ENCODE measurements at places on chromosomes 7 and 10.

GRCh38 chr10:102310361-102311024 lies 65.2 kb downstream of the GBF1 start:
- peak; percentile 13 for DNase-seq

GRCh38 chr7:23434147-23434917 lies 36.0 kb downstream of the IGF2BP3 start:
- no peak for DNase-seq

DNA sequence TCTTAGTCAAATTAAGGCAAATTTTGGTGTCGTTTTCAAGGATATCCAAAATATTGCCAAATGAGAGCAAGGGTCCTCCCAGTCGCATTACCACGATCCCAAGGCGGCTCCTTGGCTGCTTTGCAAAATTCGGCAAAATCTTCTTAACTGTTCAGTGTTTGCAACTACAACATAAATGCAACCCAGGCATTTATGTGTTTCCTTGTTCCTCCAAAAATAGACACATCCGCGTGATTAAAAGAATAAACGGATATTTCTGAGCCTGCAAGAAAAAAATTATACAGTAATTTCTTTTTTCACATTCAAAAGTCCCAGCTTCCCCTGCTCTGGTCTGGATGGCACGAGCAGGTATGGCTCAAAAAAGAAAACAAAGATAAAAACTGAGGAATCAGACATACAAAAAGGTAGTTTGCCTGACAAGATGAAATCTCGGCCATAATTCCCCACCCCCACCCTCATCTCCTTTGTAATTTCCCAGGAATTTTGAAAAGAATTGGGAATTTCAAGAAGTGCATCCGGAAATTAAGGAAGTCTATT lies 6.0 kb downstream of the SKIDA1 start:
- DNase-seq, result no peak

DNA sequence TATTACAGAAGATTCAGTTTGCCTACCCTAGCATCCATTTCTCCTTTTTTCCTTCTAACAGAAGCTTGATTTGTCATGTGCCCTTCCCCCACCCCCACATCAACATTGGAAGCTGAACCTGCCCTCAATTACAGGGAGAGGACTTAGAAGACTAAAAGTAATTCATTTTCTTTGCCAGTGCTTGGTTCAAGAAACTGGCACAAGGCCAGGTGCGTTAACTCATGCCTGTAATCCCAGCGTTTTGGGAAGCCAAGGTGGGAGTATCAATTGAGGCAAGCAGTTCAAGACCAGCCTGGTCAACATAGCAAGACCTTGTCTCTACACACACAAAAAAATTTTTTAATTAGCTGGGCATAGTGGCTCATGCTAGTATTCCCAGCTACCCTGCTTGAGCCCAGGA lies 32.6 kb downstream of the CCNJ start:
- no peak for DNase-seq

DNA sequence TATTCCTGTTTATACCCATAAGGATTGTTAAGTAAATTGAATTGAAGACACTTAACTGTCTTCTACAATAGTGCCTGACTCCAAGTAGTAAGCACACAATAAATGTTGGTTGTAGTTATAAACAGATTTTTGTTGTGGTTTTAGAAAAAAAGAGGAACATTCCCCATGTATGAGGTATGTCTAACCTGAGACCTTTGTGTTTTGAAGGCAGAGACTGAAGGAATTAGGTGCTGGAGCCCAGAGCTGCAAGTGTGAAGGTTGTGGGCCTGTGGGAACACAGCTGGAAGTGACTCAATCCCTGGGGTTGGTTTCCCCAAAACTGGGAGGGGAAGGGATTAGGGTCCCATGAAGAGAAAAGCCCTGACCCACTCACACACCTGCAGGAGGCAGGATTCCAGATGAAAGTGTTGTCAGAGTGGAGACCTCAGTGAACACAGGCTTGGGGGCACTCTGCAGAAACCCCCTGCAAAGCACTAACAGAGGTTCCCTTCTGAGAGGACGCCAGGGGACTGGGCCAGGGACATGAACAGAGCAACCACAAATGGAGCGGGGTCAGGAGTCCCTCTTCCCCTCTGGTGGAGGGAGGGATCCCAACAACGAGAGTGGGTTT lies 265.1 kb upstream of the KLF14 start:
- peak; percentile 84 for DNase-seq

DNA sequence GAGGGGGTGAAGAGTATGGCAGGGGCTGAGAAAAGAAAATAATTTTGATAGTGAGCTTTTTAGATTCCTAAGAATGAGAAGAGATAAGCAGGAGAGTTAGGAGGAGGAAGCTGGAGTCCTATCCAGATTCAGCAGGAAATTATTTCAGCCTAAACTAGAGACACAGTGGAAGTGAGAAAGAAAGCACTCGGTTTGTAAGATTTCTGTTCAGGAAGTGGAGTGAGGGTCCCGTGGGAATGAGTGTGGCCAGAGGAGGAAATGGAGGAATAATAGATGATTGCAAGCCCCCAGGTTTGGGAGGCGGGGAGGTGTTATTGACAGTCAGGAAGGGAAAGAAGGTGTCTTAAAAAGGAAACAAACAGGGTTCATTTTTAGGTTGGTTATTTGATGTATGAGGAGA lies 84.8 kb upstream of the NRP1 start:
- DNase-seq, result no peak

DNA sequence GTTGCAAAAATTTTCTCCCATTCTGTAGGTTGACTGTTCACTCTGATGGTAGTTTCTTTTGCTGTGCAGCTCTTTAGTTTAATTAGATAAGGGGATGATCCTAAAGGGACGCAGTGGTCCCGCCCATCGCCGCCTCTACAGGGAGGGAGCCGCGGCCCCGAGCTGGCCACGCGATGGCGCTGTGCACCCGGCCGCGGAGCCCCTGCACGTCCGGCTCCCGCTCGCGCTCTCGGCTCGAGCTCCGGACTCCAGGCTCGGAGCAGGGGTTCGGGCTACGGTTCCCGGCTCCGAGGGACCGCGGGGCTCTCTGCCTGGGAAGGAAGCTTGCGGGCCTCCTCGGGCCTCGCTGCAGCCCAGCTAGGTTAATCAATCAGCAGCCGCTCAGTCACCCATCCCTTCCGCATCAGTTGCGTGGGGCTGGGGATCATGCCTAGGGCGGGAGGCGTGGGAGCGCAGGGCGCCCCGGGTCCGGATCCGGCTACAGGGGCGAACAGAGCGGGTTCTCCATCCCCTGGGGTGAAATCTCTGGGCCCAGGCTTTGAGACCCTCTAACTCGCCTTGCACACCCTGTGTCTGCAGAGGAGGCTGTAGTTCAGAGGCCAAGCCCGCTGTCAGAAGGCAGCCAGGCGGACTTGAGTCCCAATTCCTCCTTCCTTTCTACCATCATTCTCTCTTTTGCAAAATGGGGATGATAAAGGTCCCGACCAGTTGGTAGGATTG lies 97.9 kb downstream of the WDR11 start:
- DNase-seq, result peak; percentile 59

DNA sequence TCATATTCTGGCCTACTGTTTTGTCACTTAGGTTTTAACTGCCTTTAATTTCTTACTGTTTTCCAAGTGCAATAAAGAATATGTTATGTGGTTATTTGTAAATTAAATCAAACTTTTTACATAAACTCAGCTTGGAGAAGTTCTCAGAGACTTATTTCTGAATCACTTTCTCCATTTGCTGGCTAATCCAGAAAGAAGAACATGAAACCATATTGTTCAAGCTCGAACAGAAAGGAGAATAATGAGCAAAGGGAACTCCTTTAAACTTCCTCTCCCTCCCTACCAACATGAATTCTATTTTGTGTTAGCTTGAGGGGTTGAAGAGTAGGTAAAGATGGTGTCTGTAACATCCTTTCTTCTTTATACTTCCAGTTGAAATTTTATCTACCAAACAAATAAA lies 52.3 kb downstream of the SHTN1 start:
- no peak for DNase-seq

DNA sequence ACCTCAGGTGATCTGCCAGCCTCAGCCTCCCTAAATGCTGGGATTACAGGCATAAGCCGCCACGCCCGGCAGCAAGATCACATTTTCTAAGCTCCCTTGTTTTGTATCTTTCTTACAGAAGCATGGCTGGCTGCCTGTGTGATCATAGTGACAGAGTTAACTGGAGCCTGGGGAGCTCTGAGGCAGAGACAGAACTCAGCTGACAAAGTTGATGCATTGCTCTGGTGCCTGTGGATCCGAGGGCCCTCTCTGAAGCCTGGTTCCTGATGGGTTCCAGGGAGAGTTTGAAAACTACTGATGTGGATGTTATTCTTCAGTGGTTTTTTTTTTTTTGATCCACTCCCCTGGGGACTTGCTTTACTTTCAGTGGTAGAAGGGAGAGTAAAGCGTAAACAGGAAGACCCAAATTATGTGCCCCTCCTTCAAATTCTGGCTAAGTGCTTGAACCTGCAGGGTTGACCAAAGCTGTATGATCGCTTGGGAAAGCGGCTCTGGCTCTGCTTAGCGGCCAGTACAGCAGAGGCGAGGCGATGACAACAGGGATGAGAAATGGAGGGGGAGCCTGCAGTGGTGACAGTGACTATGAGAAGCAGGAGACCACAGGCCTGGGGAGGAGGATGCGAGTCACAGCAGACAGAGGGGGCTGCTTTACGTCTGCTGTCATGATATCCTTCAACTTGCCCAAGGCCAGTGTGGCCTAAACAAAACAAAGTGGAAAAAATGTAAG lies 6.8 kb upstream of the EFCAB10 start:
- DNase-seq, result no peak

DNA sequence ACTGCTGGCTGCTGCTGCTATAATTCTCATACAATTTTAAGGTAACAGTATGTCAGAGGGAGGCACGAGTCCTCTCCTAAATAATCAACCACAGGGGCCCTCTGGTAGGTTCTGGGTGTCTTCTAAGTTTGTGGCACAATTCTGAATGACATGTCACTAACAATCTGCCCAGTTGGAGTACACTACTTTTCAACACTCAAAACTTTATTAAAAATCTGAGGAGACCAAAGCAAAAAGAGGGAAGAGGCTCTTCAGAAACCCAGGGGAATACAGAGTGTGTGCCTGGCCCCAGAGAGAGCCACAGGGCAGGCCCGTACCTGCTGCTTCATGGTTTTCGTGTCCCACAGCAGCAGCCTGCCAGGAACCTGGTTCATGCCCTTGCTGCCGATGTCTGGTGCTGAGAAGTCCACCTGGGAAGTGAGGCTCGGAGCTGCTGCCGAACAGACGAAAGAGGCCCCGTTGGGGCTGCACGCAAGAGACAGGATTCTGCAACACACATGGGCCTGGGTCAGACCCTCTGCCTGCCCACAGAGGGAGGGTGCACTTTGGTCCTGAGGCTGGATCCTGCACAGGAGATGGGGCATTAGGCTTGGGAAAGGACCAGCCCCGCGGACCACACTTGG lies 18.3 kb downstream of the WDR91 start:
- no peak for DNase-seq

DNA sequence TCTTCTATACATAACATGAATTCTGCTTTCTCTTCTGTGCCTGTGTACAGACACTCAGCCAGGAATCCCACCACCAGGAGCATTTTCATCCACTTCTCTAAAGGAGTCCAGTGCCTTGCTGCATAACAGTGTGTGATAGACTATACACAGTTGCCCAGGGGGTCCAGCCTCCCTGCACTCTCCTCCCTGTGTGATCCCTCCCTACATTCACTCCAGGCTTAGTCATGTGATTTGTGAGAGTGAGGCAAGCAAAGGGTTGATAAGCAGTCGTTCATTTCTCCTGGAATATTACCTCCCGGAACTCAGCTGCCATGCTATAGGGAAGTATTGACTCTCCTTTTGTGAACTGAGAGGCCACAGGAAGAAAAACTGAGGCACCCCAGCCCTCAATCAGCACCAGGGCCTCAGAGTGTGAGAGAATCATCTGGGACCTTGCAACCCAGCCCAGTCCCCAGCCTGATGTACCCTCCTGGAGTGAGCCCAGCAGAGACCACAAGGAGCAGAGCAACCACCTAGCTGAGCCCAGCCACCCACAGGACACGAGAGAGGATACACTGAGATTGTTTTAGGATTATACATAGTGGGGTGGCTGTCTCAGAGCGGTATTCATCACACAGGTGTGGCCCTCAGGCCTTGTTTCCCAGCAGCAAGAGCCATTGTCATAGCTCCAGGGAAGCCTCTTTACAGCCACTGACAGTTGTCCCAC lies 45.0 kb upstream of the EEPD1 start:
- no peak for DNase-seq

DNA sequence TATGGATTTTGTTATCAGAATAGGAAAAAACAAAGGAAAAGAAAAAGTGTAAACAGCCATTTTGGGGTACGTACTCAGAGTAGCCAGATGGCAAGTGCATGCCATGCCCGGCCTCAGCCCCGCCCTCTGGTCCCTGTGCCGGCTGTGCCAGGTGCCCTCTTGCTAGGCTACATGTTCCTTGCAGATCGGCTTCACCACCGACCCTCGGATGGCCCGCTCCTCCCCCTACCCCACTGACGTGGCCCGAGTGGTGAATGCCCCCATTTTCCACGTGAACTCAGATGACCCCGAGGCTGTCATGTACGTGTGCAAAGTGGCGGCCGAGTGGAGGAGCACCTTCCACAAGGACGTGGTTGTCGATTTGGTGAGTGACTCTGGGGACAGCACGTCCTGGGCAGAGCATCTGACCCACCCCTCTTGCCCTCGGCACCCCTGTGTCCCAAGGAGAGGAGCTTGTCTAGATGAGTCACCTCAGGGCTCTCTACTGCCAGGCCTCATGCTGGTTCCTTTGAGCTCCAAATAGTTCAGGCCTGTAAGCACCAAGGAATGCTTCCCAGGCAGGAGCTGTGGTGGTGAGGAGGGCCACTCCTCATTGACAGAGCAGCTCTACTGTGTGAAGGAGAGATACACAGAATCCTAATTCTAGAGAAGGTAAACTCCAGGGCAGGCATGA lies 54.9 kb upstream of the ZMIZ2 start:
- no peak for DNase-seq

DNA sequence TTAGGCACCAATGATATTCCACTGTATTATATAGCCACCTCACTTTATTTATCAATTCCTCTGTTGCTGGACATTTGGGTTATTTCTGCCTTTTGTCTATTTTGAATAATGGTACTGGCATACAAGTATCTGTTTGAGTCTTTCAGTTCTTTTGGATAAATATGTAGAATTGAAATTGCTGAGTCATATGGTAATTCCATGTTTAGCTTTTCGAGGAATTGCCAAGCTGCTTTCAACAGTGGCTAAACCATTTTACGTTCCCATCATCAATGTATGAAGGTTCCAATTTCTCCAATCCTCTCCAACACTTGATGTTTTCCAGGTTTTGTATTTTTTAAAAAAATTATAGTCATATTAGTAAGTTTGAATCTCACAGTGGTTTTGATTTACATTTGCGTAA lies 42.3 kb downstream of the JMJD1C start:
- no peak for DNase-seq

- peak; percentile 40 for DNase-seq
Observed at GRCh38 chr7:80379034-80379982, 132.6 kb downstream of the GNAT3 start.

GRCh38 chr7:158494643-158495042 lies 93.0 kb downstream of the PTPRN2 start:
- no peak for DNase-seq

- no peak for DNase-seq
Observed at GRCh38 chr10:1785835-1786234, 48.5 kb upstream of the ADARB2 start.

- DNase-seq, result no peak
Observed at GRCh38 chr10:98486421-98486820, 39.7 kb upstream of the HPS1 start.

GRCh38 chr7:152674860-152675758 lies 832 bp downstream of the XRCC2 start:
- peak; percentile 29 for DNase-seq

All from LoVo (cell line).